Left renal pelvis (tissue), 4 donors: ENCODE measurements at places on chromosomes 5 and 9.

DNA sequence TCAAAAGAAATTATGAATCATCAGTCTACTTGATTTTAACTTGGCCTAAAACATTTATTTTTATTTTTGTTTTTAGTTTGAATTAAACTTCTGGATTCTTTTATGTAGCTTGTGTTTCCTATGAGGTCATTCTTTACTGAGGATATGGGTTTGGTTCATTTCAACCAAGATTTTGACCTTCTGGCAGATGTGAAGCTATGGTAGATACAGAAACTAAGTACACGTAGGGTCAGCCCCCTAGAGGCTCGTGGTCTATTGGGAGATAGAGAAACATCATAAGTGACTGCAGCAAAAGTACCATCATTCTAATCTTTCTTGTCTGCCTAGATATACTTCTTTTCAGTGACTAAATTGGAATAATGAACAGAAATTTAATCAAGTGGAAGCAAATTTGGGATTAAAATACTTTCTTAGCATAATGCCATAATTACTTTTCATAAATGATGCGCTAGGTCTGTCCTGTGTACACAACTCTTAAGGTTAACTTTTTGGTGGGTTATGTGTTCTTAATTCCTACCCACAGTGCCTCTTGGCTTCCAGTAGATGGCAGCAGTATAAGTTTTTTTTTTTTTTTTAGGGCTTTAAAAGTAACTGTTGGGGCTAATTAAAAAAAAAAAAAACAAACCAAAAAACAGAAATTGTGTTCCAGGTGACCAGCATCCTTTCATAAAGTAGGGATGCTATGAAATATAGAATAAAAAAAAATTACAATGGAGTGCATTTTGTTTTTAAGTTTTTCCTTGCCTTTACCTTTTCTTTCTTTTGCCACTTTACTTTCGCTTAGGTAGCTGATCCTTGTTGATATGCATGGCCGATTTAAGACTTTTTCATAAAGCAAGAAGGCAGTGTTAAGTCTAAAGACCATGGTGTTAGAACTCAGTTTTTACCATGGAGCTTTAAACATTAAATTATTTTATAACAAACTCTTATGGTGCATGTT lies 49.9 kb downstream of the LRRTM2 start:
- DNase-seq, result no peak

GRCh38 chr5:159082474-159082873 lies 17.2 kb downstream of the EBF1 start:
- no peak for DNase-seq

GRCh38 chr5:100641833-100642232 lies 106.7 kb downstream of the FAM174A start:
- DNase-seq, result no peak

DNA sequence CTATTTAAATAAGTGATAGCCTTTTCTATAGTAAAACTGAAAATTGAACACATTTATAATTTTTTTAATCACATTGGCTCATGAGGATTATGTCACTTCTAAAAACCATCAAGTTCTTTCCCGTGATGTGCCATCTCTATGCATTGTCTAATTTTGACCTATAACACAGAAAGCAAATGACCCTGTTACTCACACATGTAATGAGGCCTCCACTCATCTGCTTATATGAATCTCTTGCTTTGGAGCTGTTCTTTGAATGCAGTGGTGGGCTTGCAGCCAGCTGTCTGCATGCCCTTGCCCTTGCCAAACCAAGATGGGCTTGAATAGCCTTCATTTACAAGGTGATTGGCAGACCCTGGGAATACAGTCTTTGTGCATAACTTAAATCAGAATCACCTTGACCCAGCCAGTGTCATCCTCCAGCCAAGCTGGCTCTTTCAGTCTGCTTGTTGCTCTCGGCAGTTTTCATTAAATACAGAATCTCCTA lies 163.2 kb downstream of the TRIO start:
- no peak for DNase-seq

DNA sequence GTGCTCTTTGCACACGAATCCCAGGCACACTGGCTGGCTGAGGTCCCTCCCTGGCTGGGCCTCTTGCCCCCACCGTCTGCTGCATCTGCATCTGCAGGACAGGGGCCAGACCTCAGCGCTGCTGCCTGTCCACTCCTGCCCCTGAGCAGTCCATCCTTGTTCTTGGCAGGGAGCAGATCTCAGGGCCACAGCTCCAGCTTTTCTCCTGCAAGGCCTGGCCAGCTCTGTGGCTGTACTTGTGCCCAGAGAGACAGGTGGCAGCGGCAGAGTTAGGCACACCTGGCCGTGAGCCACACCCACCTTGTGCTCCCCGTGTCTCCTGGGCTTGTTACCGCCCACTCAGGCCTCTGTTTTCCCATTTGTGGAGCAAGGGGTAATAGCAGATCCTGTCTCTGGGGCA lies 13.9 kb downstream of the NEK6 start:
- no peak for DNase-seq

DNA sequence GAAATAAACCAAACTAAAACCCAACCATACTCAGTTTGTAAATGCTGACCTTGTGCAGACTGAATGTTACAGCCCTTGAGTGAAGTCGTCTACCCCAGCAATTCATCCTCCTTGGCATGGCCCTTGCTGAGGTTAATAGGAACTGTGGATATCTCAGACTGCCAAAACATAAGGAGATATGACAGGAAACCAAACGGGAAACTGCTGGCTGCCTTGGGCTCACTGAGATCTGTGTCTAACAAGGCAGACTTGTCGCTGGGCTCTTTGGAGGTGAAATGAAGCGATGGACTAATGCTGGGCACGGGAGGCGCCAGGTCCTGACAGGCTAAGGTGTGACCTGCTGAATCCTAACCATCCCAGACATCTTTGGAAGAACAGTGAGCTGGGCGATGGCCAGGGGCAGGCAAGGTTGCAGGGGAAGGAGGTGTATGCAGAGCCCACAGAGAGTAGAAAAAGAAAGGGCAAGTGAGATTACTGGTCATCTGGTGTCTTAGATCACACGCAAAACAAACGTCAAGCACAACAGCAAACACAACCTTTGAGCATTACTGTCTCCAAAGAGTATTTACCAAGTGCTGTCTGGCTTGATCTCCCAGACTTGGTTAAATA lies 44.6 kb upstream of the ALDH1A1 start:
- DNase-seq, result no peak

GRCh38 chr5:167557359-167557758 lies 734.1 kb upstream of the WWC1 start:
- DNase-seq, result no peak
